Pulmonary artery endothelial cell (primary cell): ENCODE measurements at places on chromosomes 5 and 9. TPM values are rescaled to one million over a fixed set of nuclear protein-coding genes. Genes with fewer than 3 reads are reported as not detected.

- peak; percentile 7 for DNase-seq
Measured at GRCh38 chr5:8844847-8845246, 701.0 kb downstream of the SEMA5A start.

DNA sequence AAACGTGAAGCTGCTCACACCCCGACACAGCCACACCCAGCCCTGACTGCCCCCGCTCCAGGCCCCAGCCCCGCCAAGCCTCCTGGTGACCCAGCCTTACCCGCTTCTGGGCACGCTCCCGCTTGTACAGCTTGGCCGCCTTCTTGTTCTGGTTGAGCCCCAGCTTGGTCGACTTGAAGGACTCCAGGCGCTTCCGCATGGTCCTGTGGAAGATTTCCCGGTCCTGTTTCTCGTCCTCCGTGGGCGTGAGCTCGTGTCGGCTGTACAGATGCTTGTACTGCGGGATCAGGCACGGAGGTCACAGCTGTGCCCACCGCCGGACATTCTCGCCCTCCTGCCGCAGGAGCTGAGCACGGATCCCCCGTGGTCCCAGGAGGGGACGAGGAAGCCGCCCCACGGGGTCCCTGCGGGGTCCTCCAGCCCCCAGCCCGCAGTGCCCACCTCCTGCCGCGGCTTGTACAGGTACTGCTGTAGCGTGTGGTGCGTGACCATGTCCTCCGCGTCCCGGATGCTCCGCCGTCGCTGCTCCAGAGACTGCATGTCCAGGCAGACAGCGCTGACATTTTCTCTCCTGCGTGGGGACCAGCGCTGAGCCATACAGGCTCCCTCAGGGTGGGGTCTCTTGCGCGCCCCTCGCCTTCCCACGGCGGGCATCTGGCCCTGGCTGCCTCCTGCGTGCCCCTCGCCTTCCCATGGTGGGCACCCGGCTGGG, 33.3 kb downstream of the EXOC3 start:
- DNase-seq = no peak

GRCh38 chr5:74221413-74221812, 419.1 kb downstream of the ENC1 start:
- DNase-seq = no peak

Gene SCAI
- 5.9 and 7.8 TPM in 2 replicates for total RNA-seq

- no peak for DNase-seq
Measured at GRCh38 chr5:179867079-179867465, 8.5 kb upstream of the MRNIP start.

Gene CCDC69
- 8.2 and 8.9 TPM in 2 replicates for total RNA-seq

DNA sequence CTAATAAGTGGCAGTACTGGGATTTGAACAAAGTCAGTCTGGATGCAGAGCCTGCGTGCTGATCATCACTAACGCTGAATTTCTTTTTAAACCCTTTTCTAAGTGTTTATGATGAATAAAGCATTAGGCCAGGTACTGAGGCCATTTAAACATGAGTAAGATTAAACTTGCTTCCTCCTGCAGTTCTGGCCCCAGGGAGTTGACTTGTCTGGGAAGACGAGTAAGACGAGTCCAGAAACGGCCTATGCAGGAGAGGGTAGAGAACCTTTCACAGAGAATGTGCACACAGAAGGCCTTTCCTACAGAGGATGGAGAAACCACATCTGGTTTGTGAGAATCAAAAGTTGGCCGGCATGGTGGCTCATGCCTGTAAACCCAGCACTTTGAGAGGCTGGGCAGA, 42.9 kb downstream of the SPRY4 start:
- no peak for DNase-seq

Gene CCL27
- 0.14 TPM in 1 of 2 replicates, not detected in the other for total RNA-seq

DNA sequence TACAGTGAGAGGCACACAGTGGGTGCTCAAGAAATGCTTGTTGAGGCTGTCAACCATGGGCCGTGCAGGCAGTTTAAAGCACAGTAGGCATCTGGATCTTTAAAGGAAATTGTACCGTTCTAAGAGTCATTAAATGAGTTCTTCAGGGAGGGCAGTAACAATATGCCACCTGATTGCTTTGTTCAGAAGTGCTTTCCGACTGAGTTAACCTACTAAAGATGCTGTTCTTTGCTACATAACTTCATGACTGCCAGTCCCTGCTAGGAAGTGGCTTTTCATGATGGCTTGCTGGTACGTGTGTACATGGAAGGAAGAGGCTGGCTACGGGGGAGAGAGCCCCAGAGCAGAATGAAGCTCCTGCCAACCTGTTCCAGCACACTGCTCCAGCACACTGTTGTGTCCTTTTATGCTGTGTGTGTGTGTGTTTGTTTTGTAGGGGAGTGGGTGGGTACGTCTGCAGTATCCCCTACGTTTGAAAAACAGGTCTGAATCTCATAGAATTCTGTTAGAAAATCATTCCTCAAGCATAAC, 41.9 kb upstream of the PPP2R2B start:
- no peak for DNase-seq

DNA sequence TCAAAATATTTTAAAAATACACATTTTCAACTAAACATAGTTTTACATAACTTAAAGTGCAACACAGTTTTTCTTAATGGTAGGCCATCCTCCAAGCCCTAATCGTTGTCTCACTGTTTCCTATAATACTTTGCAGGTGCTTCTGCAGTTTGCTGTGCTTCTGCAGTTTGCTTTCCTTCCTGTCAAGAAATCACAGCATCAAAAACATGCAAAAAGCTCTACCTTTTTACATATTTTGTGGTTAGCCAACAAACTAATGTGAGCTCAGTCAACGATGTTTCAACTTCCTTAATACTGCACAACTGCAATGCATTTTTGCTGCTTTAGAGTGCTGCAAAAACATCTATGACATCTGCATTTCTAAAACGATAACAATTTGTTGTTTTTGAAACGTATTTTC, 25.2 kb downstream of the EMB start:
- DNase-seq = no peak

DNA sequence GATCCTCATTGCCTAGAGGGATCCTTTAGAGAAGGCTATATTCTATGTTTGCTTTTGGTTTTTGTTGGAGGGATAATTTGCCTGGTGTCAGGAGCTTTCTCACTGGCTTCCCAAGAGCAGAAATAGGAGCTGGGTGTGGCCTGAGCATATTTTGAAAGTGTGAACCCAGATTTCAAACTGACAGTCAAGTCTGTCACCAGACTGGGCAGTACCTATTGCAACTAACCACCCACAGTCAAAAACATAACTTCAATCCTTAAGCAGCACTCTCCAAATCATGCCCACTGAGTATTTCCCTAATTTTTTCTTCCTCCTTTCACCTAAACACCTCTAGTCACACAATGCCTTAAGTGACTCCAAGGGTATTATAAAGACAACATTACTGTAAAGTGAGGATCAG, 278.4 kb downstream of the EBF1 start:
- DNase-seq = no peak

Gene PCDHGA4
- total RNA-seq = 2.0 and 3.5 TPM in 2 replicates

DNA sequence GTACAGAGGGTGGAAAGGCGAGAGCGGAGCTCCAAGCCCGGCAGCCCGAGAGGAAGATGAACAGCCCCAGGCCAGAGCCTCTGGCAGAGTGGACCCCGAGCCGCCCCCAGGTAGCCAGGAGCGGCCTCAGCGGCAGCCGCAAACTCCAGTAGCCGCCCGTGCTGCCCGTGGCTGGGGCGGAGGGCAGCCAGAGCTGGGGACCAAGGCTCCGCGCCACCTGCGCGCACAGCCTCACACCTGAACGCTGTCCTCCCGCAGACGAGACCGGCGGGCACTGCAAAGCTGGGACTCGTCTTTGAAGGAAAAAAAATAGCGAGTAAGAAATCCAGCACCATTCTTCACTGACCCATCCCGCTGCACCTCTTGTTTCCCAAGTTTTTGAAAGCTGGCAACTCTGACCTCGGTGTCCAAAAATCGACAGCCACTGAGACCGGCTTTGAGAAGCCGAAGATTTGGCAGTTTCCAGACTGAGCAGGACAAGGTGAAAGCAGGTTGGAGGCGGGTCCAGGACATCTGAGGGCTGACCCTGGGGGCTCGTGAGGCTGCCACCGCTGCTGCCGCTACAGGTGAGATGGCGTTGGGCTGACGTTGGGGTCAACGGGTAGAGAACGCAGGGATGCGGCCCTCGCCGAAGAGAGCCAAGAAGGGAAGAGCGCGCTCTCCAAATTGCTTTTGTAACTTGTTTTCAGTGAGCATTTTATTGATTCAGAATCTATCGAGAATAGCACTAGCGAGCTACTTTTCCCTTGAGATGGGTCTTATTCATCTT, at the start of gene PTGER4:
Gene PTGER4 (plus strand): TSS at position 3 of the 769 bp plus-strand sequence. CDS start 1,079 bp downstream, outside the sequence.
- no peak for DNase-seq

DNA sequence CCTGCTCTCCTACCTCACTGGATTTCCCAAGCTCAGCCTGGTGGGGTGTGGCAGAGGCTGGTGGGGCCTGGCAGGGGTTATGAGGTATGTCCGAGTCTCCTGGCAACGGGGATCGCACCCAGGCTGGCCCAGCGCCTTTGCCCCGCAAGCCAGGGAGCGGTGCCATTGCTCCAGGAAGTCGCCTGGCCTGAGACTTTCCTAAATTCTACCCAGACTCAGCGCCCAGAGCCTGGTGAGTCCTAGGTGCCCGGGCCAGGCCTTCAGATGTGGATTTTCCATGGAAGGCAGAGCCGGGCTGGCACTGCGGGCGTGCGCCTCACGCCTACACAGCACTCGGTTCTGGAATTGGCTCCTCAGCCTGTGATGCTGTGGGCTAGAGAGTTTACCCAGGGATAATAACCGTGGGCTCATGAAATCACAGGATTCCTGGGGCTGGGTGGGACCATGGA, 155.4 kb upstream of the COL5A1 start:
- no peak for DNase-seq

DNA sequence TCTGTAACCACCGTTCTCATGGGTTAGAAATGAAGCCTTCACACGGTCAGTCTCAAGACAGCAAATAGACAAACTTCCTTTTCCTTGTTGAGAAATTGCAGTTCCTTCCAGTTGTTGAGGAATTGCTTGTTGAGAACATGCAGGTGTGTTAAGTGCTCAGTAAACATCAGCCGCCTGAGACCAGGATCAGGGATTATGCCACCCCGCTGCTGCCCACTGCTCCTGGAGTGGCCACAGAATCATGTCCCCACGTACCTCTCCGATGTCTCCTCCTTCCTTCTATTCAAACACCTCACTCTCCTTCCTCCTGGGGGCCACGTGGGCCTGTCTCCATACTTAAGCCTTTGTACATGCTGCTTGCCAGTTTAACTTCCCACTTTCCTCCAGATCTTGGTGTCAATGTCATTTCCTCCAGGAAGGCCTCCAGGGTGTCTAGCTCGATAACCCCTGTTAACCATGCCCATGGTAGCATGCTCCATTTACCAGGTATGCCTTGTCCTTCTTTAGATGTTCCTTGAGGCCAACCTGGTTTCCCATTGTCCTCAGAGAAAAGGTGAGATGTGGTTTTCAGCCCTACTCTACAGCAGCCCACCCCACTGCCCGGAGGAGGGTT, 33.8 kb upstream of the RPL26L1 start:
- no peak for DNase-seq
